ENCODE measurements at places on chromosomes 3 and 15.

- no peak for DNase-seq
Observed at GRCh38 chr3:188229726-188230125, 75.8 kb downstream of the LPP start.

GRCh38 chr3:134608771-134609435 is 41.9 kb downstream of the KY start:
- no peak for DNase-seq

DNA sequence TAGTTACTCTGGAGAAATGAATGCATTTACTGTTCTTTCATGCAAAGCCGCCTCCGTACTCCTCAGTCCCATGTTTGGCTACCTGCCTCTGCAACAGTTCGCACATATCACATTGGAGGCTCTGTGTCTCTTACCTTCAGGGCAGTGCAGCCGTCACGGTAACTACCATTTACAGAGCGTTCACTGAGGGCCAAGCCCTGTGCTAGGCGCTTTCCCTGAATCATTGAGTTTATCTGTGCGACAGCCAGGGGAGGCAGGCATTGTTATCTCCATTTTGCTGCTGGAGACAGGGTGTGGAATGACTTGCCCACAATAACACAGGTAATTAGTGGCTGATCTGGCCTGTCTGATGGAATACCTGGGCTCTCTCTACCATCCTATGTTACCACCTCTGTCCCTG is 115.0 kb downstream of the THSD4 start:
- no peak for DNase-seq

GRCh38 chr15:55526559-55527036 is 18.6 kb upstream of the DNAAF4 start:
- DNase-seq = no peak

GRCh38 chr3:59189526-59189925 is 139.7 kb upstream of the CFAP20DC start:
- no peak for DNase-seq

DNA sequence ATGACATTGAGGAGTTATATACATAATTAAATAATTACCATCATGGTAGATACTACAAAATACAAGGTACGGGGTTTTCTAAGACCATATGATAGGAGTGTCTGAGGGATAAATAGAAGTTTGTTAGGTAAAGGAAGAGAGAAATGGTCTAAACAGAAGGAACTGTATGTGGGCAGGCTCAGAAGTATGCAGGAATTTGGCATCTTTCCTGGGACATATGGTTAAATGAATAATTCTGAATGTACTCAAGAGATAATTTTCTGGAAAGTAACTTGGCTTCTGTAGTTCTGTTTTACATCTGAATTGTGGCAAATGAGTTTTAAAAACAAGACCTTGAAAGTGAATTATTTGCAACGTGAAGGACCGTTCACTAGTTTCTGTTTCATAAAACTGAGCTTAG is 17.5 kb downstream of the LMCD1 start:
- DNase-seq = no peak

DNA sequence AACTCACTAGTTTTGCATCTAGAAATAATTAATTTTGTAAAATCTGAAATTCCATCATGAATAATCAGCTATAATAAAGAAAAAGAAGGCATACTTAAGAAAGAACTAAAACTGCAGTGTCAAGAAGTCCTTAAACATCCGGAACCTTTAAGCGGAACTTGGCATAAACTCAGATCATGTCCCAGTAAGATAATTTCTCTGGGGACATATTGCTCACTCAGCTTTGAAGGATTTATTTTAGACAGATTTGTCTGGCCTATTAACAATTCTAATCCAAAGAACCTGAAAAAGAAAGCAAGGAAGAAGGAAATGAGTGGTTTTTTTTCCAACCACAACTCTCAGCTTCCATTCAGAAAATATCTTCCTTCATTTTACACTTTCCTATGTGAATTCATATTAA is 850.3 kb downstream of the ROBO1 start:
- no peak for DNase-seq

- DNase-seq = no peak
Observed at GRCh38 chr3:194541483-194541882, 54.7 kb upstream of the ATP13A3 start.

DNA sequence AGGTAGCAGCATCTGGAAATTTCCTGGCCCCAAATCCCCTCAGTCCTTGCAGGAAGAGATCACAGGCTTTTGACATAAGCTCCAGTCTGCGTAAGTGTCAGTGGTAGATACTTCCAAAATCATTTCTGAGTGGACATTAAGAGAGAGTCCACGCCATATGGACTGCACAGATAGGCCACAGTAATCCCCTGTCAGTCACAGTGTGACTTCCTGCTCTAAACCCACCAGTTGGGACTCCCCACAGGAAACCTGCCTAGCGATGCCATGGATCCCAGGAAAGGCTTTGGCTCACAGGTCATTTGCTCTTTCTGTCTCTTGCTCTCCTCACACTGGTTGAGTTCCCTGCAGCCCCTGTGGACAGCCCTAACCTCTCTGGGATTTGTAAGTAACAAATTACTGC is 28.8 kb upstream of the MKRN3 start:
- DNase-seq = no peak

- DNase-seq = no peak
Observed at GRCh38 chr3:168036619-168037018, 59.1 kb downstream of the GOLIM4 start.

DNA sequence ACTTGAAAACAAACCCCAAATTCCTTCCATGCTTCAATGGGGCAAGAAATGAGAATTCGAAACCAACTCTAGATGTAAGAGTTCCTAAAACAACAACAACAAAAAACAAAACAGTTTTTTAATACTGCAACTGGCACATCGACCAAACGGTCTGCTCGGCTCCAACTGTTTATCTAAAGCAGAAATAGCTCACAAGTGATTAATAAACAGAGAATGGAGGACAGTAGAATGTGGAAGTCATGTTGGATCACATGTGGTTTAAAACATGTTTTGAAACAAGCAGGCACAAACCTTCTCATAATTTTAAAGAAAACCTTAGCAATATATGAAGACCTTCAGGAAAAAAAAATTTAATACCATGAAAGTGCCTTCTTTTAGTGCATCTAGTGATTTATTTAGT is 55.1 kb downstream of the SETMAR start:
- no peak for DNase-seq

- no peak for DNase-seq
Observed at GRCh38 chr3:126468028-126468891, 7.4 kb downstream of the ZXDC start.

- DNase-seq = no peak
Observed at GRCh38 chr15:27175472-27176153, 204.6 kb downstream of the GABRG3 start.

- peak; percentile 96 for DNase-seq
Observed at GRCh38 chr3:158167737-158168557, 58.1 kb downstream of the RSRC1 start.

DNA sequence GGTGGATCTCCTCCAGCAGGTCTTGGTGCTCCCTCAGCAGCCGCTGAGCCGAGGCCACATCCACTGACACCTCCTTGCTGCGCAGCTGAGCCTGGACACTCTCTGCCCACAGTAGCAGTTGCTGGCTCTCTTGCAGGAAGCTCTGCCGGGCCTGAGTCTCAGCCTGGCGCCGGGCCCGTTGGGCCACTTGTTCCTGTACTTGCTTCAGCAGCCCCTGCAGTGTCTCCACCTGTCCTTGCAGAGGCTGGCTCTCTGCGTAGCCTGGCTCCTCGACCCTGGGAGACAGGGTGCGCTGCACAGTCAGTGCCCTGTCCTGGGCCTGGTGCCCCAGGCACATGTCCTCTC is 15.5 kb downstream of the SPTBN5 start:
- no peak for DNase-seq

GRCh38 chr15:47661661-47662180 is 55.6 kb upstream of the SEMA6D start:
- no peak for DNase-seq

GRCh38 chr15:71183063-71183462 is 67.8 kb downstream of the THSD4 start:
- DNase-seq = no peak

DNA sequence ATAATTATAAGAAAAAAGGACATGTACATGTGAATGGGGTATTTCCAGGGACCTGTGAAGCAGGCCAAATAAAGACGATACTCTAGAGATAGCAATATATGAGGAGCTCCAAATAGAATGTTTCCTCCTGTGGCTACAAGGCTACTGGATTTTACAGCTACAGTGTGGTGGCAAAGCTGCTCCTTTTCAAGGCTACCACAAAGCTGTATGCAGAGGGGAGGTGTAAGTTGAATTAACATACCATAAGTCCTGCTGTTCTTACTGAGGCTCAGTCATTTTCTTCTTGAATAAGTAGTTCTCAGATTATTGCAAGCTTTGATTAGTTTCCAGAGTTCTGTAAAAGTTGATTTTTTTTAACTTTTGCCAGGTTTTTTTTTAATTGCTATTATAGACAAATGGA is 1184.6 kb upstream of the EPHA6 start:
- no peak for DNase-seq

GRCh38 chr15:74519311-74519710 is 21.7 kb upstream of the ARID3B start:
- DNase-seq = no peak

DNA sequence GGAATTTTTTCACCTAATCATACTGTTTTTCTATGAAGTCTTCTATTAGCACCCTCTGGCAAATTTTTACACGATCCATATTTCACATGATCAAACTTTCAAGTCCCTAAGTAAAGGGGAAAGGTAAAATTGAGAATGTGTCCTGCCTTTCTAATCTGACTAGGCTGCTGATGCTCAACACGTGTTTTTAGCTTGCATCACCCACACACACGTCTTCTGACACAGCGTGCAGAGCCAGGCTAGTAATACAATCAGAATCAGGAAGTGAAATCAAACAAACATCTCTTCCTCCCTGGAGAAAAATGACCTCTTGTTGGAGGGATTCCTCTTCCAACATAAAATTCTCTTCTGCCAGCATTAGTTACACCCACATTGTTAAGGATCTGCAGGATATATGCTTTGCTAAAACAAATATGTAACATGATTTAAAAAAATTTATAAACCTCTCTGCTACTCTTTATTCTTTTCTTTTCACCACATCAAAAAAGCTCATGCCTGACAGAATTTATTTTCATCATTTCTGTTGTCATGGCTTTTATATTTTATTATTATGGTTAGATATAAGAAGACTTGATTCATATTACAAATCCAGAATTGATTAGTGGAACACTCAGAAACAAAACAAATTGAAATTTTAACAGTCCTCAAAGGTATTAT is 122.4 kb downstream of the RAP2B start:
- DNase-seq = peak; percentile 75

GRCh38 chr15:25712961-25713355 is 150.2 kb downstream of the ATP10A start:
- DNase-seq = no peak

DNA sequence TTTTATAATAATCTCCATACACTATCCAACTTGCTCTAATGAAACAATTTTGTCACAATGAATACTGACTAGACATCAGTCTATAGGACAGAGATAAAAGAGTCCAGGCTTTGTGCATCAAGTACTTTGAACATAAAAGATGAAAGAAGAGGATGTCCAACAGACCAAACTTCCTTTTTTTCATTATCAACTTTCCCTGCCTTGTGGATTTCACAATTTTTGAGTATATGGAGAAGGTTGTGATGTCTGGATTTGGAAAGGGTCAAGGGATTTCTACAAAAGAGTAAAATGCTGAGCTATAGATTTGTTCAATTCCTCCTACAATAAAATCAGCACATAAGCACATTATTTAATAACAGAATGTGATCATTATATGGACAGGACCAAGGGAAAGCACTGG is 25.7 kb downstream of the CD47 start:
- no peak for DNase-seq

GRCh38 chr3:121431726-121432517 is 113.9 kb downstream of the POLQ start:
- DNase-seq = peak; percentile 3

GRCh38 chr3:71208211-71209095 is 375.1 kb downstream of the FOXP1 start:
- no peak for DNase-seq

DNA sequence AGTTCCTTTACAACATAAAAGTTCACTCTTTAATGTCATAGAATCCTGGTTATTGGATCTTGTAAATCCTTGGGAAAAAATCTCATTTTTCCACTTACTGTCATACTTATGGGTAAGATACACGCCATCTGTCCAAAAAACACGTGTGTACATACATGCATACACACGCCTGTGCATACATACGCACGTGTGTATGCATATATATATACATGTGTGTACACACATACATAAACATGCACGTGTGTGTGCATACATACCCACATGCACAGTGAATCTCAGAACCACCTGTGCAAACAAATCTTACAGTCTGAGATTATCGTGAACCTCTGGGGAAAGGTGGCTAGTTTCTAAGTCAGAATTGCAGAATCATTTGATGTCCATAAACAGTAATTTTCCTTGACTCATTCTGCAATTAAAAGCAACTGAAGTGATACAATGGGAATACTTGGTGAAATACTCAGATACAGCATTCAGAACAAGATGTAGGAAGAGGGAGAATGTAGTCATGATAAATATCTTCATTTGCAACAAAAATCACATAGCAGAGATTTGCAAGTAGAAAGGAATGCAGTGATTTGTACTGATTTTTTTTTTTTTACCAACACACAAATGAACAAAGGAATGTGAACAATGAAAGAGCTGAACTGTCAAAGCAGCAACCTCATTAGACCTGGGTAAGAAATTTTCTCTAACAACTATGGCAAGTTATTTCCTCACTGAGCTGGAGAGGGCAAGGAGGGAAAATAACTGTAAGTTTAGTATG is 160.6 kb upstream of the POU1F1 start:
- peak; percentile 19 for DNase-seq

DNA sequence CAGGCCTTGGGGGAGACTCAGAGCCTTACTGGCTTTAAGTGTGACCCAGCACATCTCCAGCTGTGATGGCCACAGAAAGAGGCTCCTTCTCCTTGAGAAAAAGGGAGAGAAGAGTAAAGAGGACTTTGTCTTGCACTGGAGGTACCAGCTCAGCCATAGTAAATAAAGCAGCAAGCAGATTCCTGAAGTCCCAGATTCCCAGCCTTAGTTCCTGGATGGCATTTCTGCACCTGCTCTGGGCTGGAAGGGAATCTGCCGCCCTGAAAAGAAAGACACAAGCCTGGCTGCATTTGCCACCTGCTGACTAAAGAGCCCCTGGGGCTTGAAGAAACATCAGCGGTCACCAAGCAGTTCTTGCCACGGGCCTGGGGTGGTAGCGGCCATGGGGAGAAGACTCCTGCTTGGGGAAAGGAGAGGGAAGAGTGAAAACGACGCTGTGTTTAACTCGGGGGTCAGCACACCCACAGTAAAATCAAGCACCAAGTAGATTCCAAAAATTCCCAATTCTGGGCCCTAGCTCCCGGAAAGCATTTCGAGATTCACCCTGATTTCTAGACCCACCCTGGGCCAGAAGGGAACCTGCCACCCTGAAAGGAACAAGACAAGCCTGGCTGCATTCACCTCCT is 24.2 kb upstream of the TNK2 start:
- DNase-seq = no peak

DNA sequence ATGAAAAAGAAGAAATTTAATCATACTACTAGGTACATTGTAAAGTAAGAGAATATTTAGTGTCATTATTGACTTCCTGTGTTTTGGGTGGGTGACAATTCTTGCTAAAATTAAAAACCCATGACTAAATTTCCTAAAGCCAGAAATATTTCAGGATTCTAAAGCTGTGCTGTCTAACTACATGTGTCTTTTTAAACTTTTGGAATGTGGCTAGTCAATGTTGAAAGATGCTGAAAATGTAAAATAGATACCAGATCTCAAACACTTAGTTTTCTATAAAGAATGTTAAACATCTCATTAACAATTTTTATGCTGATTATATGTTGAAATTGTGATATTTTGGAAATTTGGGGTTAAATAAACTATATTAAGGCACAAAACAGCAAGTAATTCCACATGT is 308.9 kb upstream of the TMCO5A start:
- no peak for DNase-seq

GRCh38 chr15:101841656-101842055 is 29.7 kb downstream of the OR4F15 start:
- DNase-seq = no peak
